ENCODE measurements at places on chromosomes 11 and 22.

GRCh38 chr22:20639343-20639742, 131.9 kb downstream of the MED15 start:
- no peak for DNase-seq

GRCh38 chr22:28810821-28811491, 10.6 kb upstream of the XBP1 start:
- no peak for DNase-seq

DNA sequence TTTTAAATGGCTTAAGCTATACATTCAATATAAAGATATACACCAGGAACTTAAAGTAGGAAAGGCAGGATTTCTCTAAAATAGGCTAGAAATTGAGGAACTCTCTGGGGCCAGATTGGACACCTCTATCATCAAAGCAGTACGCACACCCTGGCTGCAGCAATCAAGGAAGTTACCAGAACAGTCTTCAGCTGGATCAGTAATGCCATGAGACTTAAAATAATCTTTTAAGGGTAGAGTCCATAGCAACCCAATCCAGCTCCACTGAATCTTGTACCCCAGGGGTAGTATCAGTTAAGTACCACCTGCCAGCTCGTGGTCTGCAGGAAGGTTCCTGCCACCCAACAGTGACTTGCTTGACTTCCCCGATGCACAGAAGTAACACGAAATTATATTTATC, 3.0 kb downstream of the RDX start:
- no peak for DNase-seq

DNA sequence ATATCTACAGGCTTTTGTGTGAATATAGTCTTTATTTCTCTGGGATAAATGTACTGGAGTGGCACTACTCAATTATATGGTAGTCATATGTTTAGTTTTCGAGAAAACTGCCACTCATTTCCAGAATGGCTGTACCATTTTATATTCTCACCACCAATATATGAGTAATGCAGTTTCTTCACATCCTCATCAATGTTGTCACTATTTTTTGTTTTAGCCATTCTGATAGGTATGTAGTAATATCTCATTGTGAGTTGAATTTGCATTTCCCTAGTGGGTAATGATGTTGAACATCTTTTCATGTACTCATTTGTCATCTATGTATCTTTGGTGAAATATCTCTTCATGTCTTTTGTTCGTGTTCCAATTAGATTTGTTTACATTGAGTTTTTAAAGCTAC, 18.0 kb downstream of the ACRV1 start:
- no peak for DNase-seq

All from cortex of kidney (tissue), 1 donor.